ENCODE measurements at places on chromosomes 4 and X. TPM values are rescaled to one million over a fixed set of nuclear protein-coding genes. Genes with fewer than 3 reads are reported as not detected.
A peak's percentile ranks its signal among the peaks of the same experiment; 100 is the strongest.

- no peak for DNase-seq
These were observed 47.0 kb downstream of the KLHL15 start for GRCh38 chrX:23980011-23980441.

DNA sequence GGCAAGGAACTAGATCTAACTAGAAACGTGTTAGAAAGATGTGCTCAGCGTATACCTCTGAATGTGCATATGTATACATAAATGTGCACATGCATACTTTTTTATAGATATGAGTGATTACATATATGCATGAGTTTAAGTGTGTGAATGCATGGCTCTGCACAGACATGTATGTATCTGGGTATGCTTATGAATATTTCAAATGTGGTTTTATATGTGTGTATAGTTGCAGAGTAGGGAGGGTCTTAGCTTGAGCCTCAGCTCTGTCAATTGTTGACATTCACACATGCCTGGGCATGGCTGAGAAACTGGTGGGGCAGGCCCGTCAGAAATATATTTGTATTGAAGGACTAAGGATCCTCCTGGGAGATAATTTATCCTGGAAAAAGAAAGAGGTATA, 31.1 kb downstream of the RAP2C start:
- DNase-seq, result no peak

- peak; percentile 45 for DNase-seq
These were observed 1.3 kb downstream of the SULT1E1 start for GRCh38 chr4:69858690-69859089.

GRCh38 chrX:11478026-11478425, 184.8 kb downstream of the AMELX start:
- DNase-seq, result no peak

- no peak for DNase-seq
These were observed 174.2 kb downstream of the GC start for GRCh38 chr4:71609651-71610050.

Gene ACSL4
- polyA plus RNA-seq, result 17.7 TPM

Gene LGI2
- polyA plus RNA-seq, result 6.0 TPM
